ENCODE measurements at places on chromosomes 12 and 14.

- DNase-seq = no peak
Observed at GRCh38 chr14:49919825-49920659, 27.2 kb downstream of the ARF6 start.

- no peak for DNase-seq
Observed at GRCh38 chr14:90560558-90560957, 163.7 kb downstream of the CALM1 start.

- no peak for DNase-seq
Observed at GRCh38 chr14:66443785-66444184, 42.4 kb upstream of the CCDC196 start.

GRCh38 chr14:91339671-91340369, 77.8 kb downstream of the CCDC88C start:
- no peak for DNase-seq

DNA sequence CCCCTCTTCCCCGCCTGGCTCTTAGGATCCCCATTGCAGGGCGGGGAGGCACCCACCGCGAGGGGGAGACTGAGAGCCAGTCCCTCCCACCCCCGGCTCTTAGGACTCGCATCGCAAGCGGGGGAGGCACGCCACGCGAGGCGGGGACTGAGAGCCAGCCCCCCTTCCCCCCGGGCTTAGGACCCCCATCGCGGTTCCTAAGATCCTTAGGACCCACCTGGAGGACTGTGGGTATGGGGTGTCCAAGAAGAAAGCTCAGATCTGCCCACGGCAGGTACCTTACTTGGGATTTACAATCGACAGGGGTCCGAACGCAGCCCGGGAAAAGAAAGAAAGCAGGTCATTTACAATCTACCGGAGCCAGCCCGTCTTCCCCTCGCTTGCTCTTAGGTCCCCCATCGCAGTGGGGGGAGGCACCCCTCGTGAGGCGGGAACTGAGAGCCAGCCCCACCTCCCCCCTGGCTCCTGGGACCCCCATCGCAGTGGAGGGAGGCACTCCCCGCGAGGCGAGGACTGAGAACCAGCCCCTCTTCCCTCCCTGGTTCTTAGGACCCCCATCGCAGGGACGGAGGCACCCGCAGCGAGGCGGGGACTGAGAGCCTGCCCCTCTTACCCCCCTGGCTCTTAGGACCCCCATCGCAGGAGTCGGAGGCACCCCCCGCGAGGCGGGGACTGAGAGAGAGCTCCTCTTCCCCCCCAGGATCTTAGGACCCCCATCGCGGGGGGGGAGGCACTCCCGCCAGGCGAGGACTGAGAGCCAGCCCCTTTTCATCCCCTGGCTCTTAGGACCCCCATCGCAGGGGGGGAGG, 43.7 kb downstream of the DDX11 start:
- DNase-seq = peak; percentile 18

GRCh38 chr12:132416121-132416673, 73.8 kb upstream of the FBRSL1 start:
- DNase-seq = no peak

DNA sequence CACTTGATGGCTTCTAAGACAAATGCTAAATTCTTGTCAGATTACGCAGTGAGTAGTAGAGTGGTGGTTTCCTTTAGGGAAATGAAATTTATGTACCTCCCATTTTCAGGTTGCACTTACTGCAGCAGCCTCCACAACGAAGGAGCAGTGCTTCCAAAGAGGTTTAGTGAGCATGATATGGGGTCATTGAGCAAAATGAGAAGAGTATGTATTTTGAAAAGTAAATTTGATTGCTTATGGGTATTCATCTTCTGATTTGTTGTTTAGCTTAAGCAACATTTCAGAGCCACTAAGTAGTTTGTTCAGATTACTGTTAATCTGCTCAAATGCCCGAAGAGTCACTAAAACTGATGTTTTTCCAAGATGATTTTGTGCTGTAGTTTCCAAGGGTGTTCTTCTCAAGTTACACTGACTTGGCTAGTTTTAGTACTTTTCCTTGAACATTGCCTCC, 493.6 kb downstream of the PCNX1 start:
- DNase-seq = peak; percentile 47

DNA sequence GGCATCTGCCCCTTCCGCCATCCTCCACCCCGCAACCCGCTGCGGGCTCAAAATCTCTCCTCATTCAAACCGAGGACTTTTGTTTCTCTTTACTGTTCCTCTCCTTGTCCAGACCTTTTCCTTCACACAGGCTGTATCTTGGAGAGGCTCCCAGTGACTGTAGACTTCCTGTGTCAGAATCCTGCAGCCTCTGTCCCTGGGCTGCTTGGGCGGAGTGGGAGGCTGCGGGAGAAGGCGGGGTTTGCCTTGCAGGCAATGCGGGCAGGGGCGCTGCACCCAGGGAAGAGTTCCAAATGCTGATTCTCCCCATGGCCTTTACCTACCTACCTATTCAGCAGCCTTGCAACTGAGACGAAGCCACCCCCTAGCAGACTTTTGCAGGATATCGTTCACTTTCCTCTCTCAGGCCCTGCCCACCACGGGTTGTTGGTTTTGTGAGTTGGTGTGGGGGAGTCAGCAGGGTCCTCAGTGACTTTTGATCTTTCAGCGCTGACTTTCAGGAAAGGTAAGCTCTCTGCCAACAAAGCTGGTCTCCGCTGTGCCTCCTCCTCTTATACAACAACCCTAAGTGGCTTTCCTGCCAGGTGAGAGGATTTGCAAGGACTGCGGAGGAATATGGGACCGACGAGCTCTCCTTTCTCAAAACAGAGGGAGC, 79.0 kb upstream of the KCNA1 start:
- no peak for DNase-seq

GRCh38 chr12:89571491-89572195, 45.8 kb upstream of the POC1B start:
- DNase-seq = peak; percentile 61

DNA sequence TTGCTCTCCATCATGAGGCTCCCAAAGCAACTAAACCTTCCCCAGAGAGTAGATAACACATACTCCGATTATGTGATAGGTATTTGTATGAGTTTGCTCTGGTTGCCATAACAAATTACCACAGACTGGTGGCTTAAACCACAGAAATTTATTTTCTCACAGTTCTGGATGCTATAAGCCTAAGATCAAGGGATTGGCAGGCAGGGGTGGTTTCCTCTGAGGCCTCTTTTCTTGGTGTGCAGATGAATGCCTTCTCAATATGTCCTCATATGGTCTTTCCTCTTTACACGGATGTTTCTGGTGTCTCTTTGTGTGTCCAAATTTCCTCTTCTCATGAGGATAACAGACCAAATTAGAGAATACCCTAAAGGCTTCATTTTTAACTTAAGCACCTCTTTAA, 285.8 kb upstream of the GRIP1 start:
- DNase-seq = no peak

DNA sequence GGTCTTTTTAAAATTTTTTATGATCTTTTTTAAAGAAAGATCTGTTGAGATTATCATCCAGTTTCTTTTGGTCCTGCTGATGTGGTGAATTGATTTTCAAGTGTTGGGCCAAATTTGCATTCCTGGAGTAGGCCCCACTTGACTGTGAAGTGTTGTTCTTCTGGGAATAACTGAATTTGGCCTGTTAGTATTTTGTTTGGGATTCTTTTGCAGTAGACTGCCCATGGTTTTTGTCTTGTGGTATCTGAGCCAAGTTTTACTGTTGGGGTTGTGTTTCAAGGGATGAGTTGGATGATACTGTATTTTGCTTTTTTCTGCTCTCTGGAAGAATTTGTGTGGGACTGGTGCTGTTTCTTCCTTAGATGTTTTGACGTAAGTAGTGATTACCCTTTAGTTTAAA, 4.0 kb upstream of the SYCP3 start:
- DNase-seq = no peak

- DNase-seq = peak; percentile 99
Observed at GRCh38 chr12:6613776-6614512, 6.8 kb upstream of the CHD4 start.

DNA sequence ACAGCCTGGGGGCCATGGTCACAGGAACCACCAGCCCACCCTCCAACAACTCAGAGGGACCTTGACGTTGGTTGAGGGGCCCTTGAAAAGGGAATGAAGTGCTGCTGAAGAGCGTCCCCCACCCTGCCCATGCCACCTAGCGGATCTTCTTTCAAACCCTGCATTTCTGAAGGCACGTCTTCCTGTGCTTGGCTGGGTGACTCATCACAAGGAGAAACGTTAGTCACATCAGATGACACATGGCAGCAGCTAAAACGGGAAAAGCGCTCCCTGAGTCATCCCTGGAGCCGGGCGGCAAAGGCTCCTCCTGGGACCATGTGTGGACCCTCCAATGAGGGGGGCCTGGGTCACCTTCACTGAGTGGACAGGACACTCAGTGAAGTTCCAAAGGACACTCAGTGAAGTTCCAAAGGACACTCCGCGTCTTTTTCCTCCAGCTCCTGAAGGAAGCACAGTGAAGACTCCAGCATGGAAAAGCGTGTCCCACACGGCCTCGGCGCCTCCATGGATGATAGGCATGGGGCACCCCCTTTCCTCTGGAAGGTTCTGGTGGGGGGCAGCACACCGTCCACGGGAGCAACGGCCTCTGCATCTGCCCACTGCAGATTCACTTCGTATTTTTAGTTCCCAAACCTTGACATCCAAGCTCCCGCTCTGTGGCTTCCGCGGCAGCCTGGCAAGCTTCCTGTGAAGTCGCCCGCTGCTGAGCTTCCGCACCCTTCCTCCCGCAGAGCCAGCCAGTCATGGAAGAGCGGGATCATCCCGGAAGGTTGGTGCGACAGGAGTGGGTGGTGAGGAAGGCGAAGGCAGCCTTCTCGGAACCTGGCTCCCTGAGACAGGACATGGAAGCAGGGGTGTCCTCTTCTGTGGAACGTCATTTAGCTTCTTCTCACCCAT, 383.4 kb downstream of the VRK1 start:
- peak; percentile 3 for DNase-seq

DNA sequence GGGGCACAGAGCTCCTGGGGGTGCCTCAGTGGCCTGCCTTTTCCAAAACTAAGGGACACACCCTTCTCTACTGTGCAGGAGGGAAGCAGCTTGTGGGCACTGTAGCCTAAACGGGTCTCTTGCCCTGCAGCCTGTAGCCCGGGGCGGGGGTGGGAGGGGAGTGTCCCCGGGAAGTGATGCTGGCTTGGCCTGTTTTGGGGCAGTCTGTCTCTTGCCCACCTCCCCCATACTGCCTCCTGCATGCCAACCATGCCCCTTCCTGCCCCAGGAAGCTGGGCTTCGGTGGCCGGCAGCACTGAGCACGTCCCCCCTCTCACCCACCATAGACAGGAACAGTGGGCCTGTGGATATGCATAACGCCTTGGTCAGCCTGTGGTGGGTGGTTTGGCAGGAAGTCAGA, 43.4 kb downstream of the PRIMA1 start:
- no peak for DNase-seq

GRCh38 chr12:109512608-109513007, 35.2 kb downstream of the UBE3B start:
- no peak for DNase-seq

- DNase-seq = no peak
Observed at GRCh38 chr12:3348055-3348454, 142.9 kb upstream of the PRMT8 start.

DNA sequence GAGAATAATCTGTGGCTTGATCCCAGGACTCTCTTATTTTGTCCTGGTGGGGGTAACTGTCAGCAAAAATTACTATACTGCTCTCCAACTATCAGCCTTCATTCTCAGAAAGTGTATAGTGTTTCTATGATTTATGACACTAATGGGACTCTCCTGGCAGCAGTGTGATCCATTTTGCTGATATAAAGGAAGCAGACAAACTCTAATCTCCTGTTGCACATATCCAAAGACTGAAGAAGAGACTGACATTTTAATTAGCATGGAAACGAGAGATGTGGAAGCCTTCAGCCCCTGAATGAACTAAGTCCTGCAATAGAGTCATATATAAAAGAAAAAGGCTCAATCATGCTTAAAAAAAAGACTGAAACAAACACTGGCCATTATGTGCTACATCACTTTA, 127.8 kb upstream of the SSTR1 start:
- DNase-seq = no peak

DNA sequence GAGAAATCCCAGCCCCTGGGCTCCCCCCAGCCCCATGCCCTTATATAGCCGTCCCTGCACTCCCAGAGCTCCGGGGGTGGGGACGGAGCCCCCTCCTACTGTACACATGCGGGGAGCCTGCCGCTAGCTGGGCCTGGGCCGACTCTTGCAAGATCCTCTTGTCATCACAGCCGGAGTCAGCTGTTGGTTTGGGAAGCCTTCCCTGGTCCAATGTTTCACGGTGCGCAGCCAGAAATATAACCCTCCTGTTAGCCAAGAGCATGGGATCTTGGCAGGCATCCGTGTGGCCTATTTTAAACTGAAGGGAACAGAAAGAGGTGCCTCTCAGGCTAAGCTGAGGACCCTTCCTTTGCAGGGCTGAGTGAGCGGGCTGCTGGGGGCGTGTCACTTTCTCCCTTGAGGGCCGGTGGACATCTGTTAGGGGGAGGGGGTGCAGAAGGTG, 175.3 kb downstream of the TSPAN9 start:
- peak; percentile 85 for DNase-seq

GRCh38 chr12:96420277-96420835, 20.1 kb upstream of the CDK17 start:
- DNase-seq = peak; percentile 61

GRCh38 chr12:106080041-106080790, 58.5 kb downstream of the NUAK1 start:
- DNase-seq = peak; percentile 85

DNA sequence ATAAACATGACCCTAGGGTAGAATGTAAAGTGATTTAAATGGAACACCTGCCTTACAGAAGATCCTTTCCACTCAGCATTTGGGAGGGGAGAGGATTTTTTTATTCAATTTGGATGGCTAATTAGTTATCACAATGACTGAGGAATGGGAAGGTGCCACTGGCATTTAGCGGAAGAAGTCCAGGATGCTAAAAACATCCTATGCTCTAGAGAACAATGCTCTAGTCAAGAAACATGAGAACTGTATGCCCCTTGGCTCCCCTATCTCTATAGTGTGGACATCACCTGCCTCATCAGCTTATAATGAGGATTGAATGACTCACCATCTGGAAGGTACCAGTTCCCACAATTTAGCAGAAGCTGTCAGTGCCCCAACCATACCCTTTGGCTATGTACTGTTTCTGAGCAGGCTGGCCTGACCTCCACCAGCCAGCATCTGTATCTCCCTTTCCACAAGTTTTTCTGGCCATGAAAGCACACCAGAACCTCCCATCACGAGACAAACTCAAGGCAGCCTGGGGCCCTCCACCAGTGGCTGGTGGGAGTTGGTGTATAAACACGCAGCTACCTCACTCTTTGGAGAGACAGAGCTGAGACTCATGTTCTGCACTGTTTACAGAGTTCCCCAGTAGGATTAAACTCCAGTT, 109.7 kb upstream of the VASH1 start:
- DNase-seq = no peak

GRCh38 chr14:31785574-31785973, 224.4 kb downstream of the NUBPL start:
- DNase-seq = no peak

- peak; percentile 89 for DNase-seq
Observed at GRCh38 chr12:51905471-51906429, 1.6 kb upstream of the ACVRL1 start.
